Stimulated activated CD8-positive, alpha-beta memory T cell treated with anti-CD3 and anti-CD28 coated beads, Interleukin-7, amount 100 ng/mL, for 1 hour (primary cell): ENCODE measurements at places on chromosomes 5 and 9.

DNA sequence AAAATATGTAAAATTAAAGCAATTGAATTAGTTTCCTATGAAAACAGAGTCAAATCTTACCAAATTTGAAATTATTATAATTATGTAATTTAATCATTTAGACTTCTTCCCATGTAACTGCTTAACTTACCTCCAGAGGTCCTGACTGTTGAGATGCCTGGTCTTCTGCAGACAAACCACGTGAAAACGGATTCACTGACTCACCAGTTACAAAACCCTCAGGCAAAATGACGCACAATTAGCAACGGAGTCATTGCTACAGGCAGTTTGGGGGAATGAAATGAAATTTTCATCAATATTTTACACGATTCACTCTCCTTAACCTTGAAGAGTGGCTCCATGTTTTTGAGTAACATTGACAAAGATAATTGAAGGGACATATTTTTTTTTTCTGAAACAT lies 460.8 kb downstream of the MTRR start:
- DNase-seq = no peak

DNA sequence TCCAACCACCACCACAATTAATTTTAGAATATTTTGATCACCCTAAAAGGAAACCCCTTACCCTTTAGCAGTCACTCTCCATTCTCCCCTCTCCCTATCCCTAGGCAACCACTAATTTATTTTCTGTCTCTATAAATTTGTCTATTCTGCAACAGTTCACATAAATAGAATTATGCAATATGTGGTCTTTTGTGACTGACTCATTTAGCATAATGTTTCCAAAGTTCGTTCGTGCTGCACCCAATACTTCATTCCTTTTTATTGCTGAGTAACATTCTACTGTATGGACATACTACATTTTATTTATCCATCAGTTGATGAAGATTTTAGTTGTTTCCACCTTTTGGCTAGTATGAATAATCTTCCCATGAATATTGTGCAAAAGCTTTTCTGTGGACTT lies 18.2 kb upstream of the CDC20B start:
- DNase-seq = no peak

GRCh38 chr5:139742173-139742903 lies 53.3 kb upstream of the PSD2 start:
- DNase-seq = no peak

GRCh38 chr5:128844354-128844923 lies 120.8 kb upstream of the SLC27A6 start:
- no peak for DNase-seq
